ENCODE measurements at places on chromosomes 3 and 15.

GRCh38 chr3:54020436-54020835 lies 101.9 kb upstream of the CACNA2D3 start:
- DNase-seq = no peak

DNA sequence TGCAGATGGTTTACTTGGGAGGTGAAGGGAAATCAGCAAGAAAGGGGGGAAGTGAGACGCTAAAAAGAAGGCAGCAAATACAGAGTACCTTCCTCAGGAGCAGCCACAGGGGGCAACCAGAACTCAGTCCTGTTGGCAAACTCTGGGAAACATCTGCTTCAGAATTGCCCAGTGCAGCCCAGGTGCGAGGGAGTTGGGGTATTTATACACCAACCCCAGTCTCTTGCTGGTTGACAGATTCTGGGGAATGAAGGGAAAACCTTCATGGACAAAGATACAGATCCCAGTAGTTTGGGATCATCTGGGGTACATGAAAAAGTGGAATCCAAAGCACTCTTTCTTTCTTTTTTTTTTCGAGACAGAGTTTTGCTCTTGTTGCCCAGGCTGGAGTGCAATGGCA lies 25.3 kb upstream of the PGPEP1L start:
- no peak for DNase-seq

DNA sequence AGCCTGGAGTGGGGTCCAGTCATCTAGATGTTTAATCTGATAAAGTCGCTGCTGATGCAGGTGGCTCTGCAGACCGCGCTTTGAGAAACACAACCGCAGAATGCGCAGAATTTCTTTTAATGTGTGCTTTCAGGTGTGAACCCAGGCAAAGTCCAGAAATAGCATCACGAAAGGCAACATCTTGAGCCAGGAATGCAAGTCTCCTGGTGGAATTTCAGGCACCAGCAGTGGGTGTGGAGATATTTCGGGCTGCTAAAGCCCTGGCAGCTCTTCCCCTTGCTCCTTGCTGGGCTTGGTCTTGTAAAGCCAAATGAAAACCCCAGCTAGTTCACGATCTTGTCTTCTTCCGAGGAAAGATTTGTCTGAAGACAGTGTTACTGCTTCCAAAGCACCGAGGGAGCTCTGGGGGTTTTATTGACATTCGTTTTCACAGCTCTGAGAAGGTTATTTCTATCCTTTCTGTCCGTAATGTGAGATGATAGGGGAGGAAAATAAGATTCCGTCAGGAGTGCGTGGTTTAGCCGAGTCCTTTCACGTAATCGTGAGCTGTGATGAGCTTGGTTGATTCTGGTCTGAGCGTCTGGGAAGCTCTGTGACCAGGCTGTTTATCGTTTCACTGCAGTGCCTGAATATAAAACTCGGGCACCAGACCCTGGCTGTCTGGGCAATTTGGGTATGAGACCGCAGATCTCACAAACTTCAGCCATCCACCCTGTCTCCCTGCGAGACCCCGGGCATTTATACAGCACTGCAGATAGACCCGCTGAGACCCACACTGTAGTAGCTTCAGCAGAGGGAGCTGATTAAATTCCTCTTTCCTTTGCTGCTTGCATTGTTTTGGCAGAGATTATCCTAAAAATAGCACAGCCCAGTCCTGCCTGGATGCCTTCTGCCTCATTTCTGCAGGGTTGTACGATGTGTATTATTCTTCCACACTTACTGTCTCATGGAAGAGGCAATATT lies 67.0 kb upstream of the SLC25A26 start:
- no peak for DNase-seq

GRCh38 chr3:16828815-16829214 lies 55.9 kb upstream of the PLCL2 start:
- no peak for DNase-seq

GRCh38 chr3:117184574-117184973 lies 475.0 kb downstream of the TUSC7 start:
- DNase-seq = no peak

GRCh38 chr3:122299215-122299614 lies 25.8 kb upstream of the CSTA start:
- no peak for DNase-seq

GRCh38 chr3:62372621-62373041 lies 719 bp downstream of the FEZF2 start:
- no peak for DNase-seq

- DNase-seq = no peak
These were observed 183.6 kb downstream of the MBNL1 start for GRCh38 chr3:152452318-152452717.

All from activated gamma-delta T cell (primary cell).